Fibroblast of skin of abdomen (primary cell): ENCODE measurements at places on chromosomes 3 and 15.

DNA sequence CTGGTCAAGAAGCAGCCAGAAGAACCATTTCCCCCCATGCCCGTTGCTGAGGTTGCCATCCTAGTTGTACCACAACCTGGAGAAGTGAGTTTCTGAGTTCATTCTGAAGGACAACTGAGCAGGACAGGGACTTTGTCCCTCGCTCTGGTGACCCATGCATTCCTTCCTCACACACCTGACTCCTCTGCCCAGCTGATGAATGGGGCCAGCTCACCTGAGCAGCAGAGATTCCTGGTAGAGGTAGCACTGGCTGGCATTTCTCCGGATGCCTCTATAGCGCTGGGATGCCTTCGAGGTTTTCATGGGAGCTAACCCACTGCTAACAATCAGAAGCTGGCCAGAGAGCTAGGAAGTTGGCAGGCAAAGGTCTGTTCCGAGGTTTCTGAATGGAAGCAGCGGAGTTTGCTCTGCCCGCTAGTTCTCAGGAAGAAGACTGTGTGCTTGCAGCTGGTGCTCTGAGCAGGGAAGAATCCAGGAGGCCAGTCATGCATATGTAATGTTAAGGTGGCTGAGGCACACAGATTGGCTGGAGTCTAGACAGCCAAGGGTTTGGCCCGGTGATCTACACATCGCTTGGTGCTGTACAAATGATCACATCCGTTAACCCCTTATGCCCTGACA, at the start of gene TMC3:
TMC3 (minus strand) TSS at position 439 of the 621 bp plus-strand sequence; CDS start at position 303, 136 bp downstream.
- peak; percentile 16 for DNase-seq

DNA sequence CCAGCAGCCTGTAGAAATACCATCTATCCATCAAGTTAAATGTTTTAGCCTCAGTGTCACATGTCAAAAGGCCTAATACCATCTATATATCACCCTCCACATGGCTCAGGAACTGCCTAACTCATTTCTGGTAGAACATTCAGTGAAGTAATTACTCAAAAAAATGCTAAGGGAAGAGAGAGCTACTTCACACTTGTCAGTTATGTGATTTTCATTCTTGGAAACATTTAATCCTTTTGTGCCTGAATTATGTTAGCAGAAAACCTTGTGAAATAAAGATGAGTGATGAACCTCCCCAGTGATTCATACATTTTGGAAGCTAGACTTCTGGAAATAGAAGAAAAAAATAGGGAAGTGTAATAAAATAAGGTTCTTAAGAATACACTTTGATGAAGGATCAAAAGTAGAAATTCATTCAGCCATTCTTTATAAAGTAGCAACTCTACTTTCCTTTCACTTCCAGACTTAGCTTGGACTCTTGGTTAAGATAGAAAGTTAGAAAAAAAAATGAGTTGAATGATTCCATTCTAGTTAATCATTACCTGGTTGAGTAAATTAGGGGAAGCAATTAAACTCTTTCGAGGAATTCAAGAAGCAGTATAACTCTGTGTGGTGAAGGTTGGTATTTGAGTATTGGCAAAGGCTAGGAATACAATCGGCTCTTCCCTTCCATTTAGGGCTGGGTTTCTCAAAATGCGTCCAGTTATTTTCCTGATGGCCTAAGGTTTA, 3.6 kb downstream of the OTOL1 start:
- DNase-seq, result peak; percentile 54

DNA sequence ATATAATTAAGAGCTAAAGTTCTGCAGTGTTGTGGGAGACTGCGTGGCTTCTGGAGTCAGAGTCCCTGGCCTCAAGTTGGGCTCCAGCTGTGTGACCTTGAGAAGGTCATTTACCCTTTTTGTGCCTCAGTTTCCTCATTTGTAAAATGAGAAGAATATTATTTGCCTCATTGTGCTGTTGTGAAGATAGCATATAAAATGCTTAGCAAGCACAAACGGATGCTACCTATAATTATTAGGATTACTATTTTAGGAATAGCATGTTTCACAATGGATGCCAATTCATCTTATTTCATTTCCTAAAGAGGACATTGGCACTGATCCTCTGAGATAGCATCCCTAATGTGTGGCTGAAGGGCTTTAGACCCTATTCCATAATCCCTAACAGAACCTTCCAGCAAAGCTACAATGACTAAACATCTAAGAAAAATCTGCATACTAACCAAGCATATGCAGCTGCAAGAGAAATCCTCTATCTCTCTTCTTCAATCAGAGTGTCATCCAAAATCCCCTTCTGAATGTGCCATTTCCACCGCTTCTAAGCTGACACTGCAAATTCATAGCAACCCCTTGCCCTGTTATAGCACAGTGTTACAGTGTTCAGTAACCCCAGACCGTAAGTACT, 148.3 kb downstream of the RBMS3 start:
- DNase-seq, result no peak

DNA sequence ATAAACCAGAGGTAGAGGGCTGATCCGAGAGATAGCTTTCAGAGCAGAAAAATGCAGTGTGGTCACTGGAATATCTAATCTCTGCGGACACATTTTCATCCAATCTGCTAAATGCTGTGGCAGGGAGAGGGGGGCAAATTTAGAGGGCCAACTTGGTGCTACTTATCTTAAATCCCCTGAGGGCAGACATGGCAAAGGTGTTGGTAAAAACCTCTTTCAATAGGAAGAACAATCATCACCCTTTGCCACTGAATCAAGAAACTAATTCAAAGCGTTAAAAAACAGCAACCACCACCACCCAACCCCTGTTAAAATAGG, 152.9 kb downstream of the MECOM start:
- no peak for DNase-seq

DNA sequence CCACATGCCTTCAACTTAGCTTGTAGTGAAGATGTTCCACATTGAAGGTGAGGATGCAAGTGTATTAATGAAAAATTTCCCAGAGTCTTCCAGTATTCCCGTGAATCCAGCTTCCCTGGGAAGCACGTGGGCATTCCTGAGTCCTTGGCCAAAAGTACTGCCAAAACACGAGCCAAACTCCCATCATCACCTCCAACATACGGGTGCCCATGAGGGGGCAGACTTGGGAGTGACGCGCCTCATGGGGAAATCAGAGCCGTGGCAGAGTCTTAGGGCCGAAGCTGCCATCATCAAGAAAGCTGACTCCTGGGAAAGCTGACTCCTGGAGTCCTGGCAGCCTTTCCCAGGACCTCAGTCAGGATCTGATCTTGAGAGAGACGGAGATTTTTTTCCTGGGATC, 20.1 kb upstream of the TM2D3 start:
- DNase-seq, result no peak

DNA sequence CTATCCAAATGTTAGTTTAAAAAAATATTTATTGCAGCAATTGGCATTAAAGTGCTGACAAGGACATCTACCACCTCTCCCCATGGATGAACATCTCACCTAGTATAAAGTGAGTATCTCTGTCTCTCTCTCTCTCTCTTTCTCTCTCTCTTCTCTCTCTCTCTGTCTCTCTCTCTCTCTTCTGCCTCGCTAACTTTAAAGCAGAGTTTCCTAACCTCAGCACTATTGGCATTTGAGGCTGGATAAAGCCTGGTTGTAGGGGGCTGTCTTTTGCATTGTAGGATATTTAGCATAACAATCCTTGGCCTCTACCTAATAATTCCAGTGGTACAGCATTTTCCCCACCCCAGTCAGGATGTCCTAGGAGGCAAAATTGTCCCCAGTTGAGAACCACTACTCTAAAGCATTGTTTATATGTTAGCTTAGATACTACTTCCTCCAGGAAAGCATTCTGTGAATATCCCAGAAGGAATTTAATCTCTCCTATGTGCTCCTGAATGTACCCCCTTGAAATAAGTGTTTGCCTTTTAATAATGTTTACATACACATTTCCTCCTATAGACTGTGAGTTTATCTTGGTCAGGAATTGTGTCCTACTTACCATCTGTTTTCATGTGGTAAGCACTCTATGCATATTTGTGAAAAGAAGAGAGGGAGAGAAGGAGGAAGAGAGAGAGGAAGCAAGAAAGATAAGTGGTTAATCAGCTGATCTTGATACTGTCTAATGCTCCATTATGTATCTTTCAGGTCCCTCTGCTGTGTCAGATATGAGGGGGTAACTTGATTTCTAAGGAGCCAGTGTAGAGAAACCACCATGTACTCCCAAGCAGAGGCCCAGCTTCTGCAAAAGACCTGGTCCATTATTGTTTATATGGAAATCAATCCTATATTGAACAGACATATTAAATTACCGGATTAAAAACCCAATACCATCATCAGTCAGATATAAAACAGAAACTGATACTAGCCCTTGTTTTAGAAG, 346.6 kb downstream of the RBMS3 start:
- DNase-seq, result no peak

GRCh38 chr15:85684174-85684710, 110.5 kb downstream of the KLHL25 start:
- no peak for DNase-seq

DNA sequence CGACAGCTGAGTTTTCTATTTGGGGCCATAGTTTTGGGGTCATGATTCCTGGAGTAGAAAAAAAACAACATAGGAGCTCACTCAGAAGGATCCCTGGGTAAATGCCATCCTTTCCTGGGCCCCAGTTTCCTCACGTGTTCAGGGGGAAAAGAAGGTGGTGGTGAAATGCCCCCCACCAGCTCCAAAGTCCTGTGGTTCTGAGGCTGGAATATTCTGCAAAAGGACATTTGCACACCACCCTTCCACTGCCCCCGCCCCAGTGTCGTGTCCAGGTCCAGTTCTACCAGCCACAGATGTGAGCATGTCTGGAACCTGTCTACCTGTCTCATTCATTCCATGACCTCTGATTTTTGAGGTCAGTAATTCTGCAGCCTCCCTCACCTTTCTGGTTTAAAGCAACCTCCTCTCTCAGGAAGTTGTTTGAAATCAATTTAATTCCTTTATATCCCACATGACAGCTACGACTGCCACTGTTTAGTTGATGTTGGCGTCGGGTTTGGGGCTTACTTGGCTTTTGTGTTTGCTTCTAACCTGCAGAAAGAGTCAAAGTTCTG, 82.1 kb downstream of the SMAD3 start:
- DNase-seq, result no peak

- no peak for DNase-seq
Observed at GRCh38 chr3:134332344-134332743, 41.9 kb downstream of the AMOTL2 start.

- peak; percentile 85 for DNase-seq
Observed at GRCh38 chr3:197367081-197367780, 68.8 kb upstream of the DLG1 start.
